ENCODE measurements at places on chromosomes 7 and 10.

GRCh38 chr7:80393786-80394185 is 118.1 kb downstream of the GNAT3 start:
- DNase-seq, result no peak

GRCh38 chr7:100685631-100686145 is 8.4 kb downstream of the GIGYF1 start:
- DNase-seq, result no peak

DNA sequence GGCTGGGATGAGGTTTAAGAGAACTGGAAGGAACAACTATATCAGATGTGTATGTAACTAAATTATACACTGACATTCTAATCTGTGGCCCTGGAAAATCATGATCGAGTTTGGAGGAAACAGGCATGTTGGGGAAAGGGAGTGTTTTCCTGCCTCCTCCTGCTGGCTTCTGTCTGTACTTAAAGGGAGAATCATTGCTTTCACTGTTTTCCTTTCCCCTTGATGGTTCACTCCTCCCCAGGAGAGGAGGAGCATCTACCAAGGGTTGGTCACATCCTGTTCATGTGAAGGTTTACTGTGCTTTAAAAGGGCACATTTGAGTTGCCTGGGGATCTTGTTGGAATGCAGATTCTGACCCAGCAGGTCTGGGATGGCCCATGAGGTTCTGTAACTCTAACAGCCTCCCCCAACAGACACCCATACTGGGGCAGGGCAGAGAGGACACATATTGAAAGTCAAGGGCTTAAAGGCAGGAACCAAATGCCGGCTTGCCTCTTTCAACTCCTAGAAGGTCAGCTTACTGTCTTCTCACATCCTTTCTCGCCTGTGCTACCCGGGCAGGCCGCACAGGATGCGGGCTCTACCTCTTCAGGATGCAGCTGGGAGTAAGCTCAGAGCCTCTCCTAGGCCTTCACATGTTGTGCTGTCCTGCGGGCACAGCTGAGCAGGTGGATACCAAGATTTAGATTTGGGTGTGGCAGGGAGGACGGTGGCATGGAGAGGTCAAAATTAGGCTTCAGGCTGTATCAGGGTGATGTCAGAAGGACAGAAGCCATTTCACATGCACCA is 694.8 kb downstream of the KCNMA1 start:
- DNase-seq, result no peak

- no peak for DNase-seq
Observed at GRCh38 chr10:89946106-89946505, 244.7 kb downstream of the KIF20B start.

GRCh38 chr7:37482505-37482904 is 33.8 kb upstream of the ELMO1 start:
- DNase-seq, result peak; percentile 46

DNA sequence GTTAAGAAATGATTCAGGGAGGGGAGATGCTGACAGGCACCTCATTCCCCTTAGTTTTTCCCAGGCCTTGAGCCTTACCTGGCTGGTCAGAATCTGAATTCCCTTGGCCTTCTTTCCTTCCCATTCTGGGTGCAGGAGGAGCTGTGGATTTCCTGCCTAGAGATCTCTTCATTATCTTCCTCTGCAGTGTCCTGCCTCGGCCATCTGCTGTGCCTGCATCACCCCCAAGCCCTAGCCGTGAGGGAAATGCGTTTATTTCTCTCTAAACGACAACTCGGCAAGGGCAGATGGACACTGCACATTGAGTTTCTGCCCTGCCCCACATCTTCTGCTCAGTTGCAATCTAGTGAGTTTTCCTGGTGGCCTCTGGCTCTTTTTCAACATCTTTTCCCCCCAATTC is 26.7 kb downstream of the ZCWPW1 start:
- no peak for DNase-seq
